Bronchial epithelial cell (primary cell): ENCODE measurements at places on chromosomes 2 and 18. TPM values are rescaled to one million over a fixed set of nuclear protein-coding genes. Genes with fewer than 3 reads are reported as not detected.

DNA sequence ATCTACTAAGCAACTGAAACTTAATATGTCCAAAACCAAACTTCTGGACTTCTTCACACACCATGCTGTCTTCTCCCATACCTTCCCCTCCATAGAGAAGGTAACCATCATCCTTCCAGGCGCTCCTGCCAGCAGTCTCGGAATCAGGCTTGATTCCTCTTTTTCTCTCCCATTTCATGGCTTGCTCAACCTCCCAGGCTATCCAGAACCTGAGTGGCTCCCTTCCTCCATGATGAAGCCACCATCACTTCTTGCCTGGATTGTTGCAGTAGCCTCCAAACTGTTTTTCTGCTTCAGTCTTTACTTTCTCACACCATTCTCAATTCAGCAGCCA, 40.1 kb upstream of the NDUFV2 start:
- no peak for DNase-seq

DNA sequence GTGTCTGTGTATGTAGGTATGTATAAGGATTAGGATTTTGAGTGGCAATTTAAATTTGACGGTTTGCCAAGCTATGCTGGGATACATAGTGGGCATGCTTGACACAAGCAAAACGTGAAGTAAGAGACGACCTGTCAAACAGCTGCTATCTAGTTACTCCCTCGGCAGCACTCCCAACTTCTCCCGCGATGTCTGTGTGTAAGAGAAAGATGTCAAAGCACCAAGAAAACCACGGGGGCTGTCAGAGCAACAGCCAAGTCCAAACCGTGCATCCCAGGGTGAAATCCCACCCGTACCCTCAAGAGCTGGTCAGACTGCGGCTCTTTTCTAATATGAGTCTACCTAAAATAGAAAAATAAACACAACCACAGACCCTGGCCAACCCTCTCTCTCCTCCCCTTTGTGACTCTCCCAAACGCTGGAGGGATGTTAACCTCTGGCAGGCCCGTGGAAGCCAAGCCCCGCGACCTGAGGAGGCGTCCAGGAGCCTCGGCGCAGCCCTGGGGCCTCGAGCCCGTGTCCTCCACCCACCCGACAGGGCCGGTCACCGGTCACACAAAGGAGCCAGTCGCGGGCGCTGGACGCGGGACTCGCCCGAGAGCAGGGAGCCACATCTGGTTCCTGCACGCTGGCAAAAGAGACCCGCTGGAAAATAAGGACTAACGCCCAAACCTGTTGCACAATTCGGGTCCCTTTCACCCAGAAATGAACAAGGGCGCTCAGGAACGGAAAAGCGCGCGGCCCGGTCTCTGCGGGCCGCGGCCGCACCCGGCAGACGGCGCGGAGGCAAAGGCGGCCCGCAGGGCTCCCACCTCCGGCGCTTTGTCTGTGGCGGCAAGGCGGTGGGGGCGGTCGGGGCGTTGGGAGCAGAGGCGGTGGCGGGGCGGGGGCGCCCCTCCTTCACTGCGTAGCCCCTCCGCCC, 925 bp downstream of the SESTD1 start:
- peak; percentile 59 for DNase-seq

GRCh38 chr2:128445523-128445900, 126.8 kb upstream of the HS6ST1 start:
- DNase-seq = no peak

GRCh38 chr18:111306-112014, 46.9 kb upstream of the USP14 start:
- peak; percentile 81 for DNase-seq

DNA sequence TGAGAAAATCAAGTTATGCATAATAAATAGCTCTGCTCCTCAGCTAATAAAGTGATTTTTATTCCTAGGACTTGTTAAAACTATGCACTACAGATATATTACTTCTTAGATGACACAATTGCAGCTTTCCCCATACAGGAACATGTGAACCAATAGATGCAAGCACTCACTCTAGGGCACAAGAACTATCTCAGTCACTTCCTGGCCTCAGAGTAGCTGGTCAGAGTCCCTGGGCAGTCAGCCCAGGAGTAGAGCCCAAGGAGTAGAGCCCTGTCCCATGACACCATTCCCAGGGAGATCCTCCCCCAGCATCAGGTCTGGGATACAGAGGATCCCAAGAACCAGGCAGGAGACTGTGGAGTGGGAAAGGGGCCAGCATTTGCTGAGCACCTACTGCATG, 2.7 kb downstream of the TNS1 start:
- DNase-seq = no peak

Gene NOSTRIN
- total RNA-seq = 0.26 and 0.64 TPM in 2 replicates

Gene PFN4
- under 0.01 and 0.38 TPM in 2 replicates for total RNA-seq

Gene REEP1
- total RNA-seq = under 0.01 TPM in 1 of 2 replicates, not detected in the other
